Caki2 (cell line): ENCODE measurements at places on chromosomes 6 and 20. TPM values are rescaled to one million over a fixed set of nuclear protein-coding genes. Genes with fewer than 3 reads are reported as not detected.
A peak's percentile ranks its signal among the peaks of the same experiment; 100 is the strongest.

- DNase-seq, result no peak
Observed at GRCh38 chr6:52527436-52527835, 49.4 kb downstream of the TRAM2 start.

- DNase-seq, result no peak
Observed at GRCh38 chr6:31639449-31639861, 13.0 kb downstream of the BAG6 start.

DNA sequence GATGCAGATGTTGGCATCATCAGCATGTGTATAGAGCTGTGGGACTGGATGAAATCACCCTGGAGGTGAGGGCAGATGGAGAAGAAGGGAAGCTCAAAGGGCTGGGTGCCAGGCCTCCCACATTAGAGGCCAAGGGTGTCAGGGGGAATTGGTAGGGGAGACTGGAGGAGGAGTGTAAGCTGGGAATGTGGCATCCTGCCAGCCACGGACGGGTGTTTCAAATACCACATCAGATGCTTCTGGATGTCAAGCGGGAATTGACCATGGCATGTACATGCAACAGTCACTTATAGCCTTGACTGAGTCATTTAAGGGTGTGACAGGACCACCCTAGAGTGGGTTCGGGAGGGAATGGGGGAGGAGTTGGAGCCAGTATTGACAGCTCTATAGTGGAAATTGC, 9.6 kb downstream of the ERGIC3 start:
- no peak for DNase-seq

DNA sequence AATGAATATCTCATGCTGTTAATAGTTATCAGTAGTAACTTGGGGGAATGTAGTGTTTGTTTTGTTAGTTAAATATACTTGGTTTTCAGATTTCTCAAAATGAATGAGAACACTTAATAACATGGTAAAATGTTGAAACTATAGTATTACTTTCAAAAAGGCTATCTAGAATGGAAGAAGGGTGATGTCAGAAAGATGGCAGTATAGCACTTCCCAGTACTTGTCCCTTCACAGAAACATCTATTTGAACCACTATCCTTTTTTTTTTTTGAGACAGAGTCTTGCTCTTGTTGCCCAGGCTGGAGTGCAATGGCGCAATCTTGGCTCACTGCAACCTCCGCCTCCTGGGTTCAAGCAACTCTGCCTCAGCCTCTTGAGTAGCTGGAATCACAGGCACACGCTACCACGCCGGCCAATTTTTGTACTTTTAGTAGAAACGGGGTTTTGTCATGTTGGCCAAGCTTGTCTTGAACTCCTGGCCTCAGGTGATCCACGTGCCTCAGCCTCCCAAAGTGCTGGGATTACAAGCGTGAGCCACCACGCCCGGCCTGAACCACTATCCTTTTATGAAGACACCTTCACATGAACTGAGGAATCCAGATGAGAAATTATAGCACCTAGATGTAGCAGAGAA, 4.7 kb upstream of the ECHDC1 start:
- DNase-seq, result no peak

DNA sequence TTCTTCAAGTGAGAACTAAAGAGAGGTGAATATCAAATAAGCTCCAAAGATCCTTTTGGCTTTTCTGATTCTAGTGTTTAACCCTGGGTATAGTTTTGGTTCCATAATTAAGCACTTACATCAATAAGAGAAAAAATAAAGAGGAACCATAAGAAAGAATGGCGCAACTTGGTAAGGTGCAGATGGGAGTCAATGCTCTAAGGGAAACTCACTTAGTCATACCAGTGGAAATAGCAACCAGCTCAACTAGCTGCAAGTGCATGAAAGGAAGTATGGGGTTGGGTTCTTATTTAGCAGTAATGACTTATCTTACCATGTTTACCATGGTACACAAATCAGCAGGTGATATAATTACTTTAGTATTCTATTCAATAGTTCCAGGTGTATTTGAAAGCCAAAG, 296.5 kb upstream of the RUNX2 start:
- no peak for DNase-seq

DNA sequence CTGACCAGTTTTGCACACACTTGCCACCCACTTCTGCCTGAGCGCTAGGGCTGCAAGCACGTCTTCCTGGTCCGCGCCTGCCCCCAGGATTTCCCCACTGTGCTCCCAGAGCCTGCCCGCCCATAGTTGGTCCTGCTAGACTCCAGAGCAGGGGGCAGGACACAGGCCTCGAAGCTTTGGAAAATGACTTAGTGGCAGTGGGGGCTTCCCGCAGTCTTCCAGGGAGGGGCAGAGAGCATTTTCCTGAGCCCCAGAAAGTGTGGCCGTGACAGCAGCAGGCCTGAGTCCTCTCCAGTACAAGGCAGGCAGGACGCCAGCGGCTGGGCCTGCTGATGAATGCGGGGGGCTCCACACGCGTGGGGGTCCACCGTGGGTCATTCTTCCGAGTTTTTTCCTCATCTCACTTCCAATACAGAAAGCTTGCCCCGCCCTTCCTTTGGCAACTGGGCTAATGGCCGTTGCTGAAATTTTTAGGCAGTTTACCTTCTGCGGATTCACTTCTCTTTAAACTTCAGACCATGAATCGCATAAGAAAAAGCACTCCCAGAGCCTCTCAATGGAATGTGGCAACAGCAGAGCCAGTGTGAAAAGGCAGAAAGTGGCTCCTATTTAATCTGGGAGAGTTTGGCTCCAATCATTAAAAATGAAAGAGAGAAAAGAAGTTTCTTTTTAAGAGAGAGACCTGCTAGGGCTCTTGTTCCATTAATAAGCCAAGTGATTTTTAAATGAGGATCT, 383.8 kb downstream of the CDH4 start:
- DNase-seq, result no peak

DNA sequence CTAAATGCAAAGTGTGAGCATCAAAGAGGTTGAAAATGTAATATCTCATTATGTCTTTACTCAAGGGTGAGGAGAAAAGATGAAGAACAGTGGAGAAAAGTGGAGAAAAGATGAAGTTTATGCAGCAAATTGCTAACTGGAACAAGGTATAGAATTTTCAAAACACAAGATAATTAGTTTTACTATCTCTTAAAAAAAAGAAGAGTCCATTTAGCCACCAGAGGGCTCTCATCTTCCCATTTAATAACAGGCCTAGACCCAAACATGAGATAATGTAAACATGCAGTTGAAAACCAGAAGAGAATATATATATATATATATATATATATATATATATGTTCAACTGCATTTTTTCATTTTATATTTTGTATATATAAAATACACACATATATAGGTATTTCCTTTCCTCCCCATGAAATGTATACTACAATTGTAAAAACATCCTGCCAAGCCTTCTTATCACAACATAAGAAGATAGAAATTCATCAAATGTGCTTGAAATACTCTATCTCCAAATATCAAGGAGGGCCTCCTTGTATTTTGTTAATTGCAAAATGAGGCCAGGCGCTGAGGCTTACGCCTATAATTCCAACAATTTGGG, 78.4 kb downstream of the ADTRP start:
- DNase-seq, result peak; percentile 30

DNA sequence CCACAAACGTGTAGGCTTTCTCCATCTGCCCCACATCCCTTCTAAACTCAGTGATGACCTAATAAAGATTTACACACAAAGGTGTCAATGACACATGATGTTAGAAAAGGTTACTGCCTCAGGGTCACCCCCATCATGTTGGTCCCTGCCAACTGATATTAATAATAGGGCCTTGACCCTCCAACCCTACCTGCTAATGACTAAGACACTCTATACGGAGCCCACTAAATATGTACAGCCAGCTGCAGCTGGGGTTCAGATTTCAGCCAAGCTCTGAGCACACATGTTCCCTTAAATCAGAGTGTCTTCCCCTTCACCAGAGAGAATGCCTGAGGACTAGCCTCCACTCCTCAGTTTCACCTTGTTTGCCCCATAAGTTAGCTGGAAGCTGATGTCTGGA, 67.4 kb upstream of the SNRPB2 start:
- DNase-seq, result no peak

- peak; percentile 85 for DNase-seq
Observed at GRCh38 chr20:49610691-49611538, 43.0 kb upstream of the PTGIS start.

DNA sequence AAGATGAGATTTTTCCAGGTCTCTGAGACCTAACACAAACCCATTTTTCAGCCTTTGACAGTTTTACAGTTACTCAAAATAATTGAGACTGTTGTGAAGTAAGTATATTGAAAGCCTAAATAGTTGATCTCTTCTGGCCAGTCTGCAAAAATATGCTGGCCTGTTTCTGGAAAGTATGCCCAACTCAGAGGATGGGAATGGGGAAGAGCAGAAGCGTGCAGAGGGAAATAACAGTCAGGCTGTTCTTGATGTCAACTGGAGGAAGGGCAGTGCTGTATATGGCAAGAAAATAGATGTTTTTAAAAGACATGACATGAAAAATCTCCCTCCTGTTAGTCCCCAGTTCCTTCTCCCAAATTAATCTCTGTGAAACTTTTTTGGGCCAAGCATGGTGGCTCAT, 3.8 kb downstream of the GID8 start:
- DNase-seq, result no peak

GRCh38 chr20:60352596-60352995, 394.4 kb downstream of the CDH26 start:
- no peak for DNase-seq

Gene SEMG1
- not detected in 2 replicates for total RNA-seq

Gene ADTRP
- not detected in 2 replicates for total RNA-seq

Gene OR2J3
- total RNA-seq, result not detected in 2 replicates

Gene PTK7
- 45.4 and 69.5 TPM in 2 replicates for total RNA-seq
